ENCODE measurements at places on chromosomes 2 and 18.

GRCh38 chr2:158650646-158651357, 144.3 kb upstream of the DAPL1 start:
- no peak for DNase-seq

DNA sequence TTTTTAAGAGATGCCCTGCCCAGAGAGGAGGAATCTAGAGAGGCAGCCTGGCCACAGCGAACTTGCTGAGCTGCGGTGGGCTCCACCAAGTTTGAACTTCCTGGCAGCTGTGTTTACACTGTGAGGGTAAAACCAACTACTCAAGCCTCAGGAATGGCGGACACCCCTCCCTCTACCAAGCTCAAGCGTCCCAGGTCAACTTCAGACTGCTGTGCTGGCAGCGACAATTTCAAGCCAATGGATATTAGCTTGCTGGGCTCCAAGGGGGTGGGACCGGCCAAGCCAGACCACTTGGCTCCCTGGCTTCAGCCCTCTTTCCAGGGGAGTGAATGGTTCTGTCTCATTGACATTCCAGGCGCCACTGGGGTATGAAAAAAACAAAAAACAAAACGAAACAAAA, 289.4 kb downstream of the KCNS3 start:
- DNase-seq, result no peak

DNA sequence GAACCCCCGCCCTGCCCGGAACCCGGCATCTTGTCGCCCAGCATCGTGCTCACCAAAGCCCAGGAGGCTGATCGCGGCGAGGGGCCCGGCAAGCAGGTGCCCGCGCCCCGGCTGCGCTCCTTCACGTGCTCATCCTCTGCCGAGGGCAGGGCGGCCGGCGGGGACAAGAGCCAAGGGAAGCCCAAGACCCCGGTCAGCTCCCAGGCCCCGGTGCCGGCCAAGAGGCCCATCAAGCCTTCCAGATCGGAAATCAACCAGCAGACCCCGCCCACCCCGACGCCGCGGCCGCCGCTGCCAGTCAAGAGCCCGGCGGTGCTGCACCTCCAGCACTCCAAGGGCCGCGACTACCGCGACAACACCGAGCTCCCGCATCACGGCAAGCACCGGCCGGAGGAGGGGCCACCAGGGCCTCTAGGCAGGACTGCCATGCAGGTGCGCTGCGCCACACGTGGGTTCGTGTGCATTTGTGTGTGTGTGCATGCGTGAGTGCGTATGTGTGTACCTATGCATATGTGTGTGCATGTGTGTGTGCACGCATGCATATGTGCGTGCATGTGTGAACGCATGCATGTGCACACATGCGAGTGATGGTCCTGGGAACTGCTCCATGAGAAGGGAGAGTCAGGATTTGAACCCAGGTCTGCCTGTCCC, 47.1 kb upstream of the ATG16L1 start:
- no peak for DNase-seq

DNA sequence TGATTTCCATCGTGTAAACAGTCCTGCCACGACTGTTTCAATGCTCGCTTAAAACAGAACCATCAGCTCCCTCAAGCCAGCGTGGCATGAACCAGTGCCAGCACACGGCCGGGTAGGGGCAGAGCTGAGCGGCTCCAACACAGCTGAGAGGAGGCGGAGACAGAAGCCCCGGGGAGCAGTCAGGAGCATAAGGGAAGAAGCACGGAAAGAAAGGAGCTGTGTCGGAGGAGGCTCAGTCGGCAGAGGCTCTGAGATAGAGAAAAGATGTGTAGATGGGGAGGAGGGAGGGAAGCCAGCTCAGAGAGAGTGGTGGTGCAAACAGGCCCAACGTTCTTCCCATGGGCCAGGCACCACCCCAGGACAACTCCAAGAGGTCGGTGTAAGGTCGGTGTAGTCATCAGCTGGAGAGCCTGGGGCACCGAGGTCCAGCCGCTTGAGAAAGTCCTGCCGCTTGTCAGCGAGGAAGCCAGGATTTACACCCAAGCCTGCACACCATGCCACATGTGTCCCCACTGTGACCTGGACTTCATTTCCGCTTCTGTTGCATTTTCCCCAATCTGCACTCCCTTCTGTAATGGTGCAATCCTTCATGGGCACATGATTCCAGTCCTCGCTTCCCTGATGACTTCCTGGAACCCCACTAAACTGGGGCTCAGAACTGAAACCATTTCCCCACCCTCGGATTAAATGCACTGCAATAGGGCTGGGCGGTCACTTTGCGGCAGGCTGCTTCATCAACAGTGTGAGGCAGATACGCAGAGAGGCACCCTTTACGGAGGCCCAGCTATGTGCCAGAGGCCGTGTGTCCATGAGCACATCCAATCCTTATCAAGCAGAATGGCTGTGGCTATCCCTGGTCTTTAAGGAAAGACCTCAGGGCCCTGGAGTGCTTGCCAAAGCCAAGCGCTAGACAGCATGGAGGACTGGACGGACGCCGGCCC, 43.5 kb downstream of the CYP27C1 start:
- no peak for DNase-seq

DNA sequence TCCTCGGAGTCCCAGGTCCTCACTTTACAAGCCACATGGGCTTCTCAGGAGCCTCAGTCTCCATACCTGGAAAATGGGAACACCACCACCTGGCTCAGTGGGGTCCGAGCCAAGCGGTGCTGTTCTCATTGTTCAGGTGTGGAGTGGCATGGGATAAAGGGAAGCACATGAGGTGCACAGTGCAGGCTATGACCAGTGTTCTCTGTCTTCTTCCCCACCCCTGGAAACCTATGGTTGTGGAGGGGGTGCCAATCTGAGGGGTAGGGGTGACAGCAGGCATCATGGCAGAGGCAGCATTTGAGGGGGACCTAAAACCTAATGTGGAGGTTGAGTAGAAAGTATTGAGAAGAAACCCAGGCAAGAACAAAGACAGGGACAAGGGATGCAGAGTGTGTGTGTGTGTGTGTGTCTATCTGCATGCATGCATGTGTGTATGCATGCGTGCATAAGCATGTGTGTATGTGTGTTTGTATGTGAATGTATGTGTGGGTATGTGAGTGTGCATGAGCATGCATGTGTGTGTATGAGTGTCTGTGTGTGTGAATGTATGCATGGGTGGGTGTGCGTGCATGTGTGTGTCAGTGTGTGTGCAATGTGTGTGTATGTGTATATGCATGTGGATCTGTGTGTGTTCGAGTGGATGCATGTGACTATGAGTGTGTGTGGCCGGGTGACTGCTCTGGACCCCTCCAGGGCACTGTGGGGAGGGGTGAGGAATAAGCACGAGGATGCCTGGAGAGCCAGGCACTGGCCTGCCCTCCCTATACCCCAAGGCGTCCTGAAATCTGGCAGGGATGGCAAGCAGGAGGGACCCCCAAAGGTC, 4.0 kb downstream of the KIF1A start:
- no peak for DNase-seq

DNA sequence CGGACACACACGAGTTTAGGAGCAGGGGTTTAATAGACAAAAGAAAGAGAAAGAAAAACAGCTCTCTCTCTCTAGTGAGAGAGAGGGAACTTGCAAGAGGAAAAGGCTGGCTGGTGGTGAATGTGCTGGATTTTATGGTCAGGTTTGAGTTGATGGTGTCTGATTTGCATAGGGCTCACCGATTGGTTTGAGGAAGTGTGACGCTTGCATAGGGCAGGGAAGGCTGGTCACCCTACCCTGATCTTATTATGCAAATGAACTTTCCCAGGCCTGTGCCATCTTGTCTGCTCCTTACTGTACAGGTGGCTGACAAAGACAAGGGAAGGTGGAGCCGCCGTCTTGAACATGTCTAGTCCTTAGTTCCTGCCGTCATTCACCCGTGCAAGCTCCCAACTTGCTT, 408.9 kb downstream of the RIT2 start:
- DNase-seq, result no peak

DNA sequence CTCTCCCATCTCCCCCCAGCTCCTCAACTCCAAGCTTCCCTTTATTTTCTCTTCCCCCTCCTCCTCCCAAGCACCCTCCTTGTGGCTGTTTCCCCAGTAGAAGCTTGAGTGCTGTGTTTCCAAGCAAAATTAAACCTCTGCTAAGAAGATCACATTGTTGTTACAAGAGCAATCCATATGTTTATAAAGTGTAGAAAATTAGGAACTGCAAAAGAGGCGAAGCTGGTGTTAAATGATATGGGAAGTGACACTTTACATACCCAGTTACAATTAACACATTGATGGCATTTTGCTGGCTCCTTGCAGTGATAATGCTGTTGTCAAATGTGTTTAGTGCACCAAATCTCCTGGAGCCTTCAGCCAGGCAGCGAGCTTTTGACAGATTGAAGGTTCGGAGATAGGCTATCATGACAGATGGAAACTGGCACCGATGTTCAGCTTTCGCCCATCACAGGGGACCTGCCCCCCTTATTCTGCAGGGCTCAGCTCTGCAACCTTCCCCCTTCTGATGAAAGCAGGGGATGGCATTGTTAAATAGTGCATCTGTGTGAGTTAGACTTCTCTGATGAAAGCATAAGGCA, 259.8 kb upstream of the ATP5MC3 start:
- no peak for DNase-seq

- no peak for DNase-seq
Observed at GRCh38 chr2:112728378-112729175, 7.8 kb downstream of the NT5DC4 start.

GRCh38 chr18:4068552-4069158, 386.5 kb downstream of the DLGAP1 start:
- peak; percentile 4 for DNase-seq

GRCh38 chr2:225630824-225631533, 231.5 kb downstream of the NYAP2 start:
- DNase-seq, result no peak

GRCh38 chr2:60158262-60158661, 395.2 kb downstream of the BCL11A start:
- no peak for DNase-seq

- DNase-seq, result no peak
Observed at GRCh38 chr2:186347472-186347871, 138.6 kb upstream of the ZC3H15 start.

DNA sequence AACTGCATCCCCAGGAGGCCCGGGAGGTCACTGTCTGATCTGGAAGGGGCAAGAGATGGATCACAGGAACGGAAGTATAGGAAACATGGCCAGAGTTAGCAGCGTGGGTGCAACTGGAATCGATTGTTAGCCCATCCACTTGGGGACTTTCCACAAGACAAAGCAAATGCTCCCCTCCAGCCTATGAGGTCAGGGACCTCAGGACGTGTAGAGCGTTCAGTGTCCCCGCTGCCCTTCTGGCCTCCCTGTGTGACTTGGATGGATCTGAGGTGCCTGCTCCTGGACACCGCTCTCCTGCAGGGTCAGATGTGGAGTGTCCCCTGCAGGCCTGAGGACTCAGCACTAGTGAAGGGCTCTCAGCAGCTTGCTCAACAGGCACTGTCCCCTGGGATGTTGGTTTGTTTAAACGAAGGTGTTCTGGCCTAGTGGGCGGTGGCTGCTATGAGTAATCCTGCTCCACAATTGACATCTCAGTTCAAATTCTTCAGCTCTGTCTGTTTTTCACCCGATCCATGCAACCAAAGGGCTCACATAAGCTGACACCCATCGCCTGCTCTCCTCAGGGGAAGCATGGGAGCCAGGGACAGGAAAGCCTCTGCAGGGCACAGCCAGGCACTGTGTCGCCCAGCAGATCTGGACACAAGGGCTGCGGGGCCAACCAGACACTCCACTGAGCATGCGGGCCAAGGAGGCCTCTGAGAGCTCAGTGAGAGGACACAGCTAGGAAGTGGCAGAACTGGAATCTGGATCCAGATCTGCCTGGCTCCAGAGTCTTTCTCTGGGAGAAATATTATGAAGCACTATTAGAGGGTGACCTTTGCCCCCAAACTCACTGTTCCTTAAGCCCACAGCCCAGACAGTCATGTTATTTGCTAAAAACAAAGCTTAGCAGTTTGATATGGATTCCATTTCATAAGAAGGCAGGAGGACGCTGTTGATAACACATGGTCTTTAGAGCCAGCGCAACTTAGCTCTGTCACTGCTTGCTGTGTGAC, 78.5 kb downstream of the RHOB start:
- no peak for DNase-seq

GRCh38 chr2:33024758-33025157, 78.0 kb downstream of the LTBP1 start:
- no peak for DNase-seq

GRCh38 chr2:43486603-43487002, 109.2 kb downstream of the THADA start:
- no peak for DNase-seq

DNA sequence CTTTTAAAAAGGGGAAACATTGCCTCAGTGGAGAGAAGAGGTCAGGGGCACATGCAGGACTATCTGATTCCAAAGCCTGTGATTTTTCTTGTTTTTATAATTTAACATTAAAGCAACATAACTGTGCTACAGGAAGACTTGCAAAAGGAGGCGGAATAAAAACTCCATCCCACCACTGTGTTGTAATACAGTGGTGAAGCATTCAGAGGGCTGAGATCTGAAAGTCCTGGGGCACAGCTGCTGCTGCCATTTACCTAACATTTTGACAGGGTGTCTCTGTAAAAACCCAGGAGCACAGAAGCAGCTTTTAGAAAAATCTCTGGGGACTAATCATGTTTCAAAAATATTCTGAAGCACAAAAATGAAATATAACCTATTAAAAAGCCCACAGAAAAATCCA, 97.6 kb downstream of the GRB14 start:
- no peak for DNase-seq

DNA sequence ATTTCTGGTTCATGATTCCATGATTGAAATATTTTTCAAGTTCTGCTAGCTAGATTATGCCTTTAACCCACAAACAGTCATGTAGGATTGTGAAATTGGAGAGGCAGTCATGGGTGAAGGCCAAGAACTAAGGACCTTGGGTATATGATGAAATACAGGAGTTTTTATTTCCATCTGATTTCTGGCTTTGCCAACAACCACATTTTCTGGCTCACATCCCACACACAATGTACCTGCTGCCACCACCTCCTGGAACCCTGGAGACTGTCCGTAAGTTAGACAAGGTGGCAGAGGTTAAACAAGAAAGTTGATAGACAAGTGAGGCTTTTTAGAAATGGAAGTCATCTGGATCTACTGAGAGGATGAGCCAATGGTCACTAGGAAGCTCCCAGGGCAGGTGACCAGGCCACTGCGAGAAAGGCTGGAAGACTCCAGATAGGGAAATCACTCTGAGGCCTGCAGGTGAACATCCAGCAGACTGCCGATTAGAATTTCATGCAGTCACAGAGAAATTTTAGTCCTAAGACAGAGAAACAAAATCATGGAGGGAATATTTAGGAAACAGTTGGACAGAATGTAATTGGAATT, 402.0 kb downstream of the ALK start:
- no peak for DNase-seq

GRCh38 chr2:34567128-34567527, 968.0 kb upstream of the FAM98A start:
- DNase-seq, result no peak

- no peak for DNase-seq
Observed at GRCh38 chr18:25935356-25935755, 155.1 kb downstream of the SS18 start.

DNA sequence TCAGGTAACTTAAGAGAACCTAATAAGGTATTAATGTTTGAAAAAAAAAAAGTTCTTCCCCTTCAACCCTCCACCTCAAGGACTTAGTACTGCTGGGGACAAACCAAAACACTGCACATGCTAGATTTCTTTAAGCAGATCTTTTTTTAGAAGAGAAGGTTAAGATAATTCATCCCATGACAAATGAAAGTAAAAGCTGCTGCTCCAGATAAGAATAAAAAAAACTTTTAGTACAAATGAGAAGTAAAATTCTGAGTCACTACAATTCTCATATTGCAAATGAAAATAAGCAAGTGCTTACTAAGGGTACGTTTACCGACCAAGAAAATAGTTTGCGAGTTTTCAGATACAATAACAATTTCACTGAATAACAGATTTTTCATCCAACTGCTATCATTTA, 8.9 kb downstream of the STAM2 start:
- no peak for DNase-seq
